ENCODE measurements at places on chromosomes 6 and 20.

DNA sequence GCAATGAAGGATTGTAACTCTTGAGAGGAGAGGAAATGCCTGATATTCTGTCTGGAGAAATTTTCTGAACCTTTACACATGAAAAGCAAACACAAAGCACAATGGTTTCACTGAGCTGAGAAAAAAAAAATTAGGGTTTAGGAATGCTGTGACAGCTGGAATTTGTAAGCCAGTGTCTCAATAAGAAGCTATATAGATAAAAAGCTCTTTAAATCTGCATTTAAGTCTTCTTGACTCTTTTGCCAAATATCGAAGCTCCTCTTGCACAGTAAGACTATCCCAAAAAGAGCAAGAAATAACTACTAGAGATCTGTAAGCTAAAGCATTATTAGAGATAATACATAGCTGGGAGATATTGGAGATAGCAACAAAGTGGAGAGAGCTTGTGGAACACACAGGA lies 1334.0 kb upstream of the CITED2 start:
- DNase-seq: no peak

DNA sequence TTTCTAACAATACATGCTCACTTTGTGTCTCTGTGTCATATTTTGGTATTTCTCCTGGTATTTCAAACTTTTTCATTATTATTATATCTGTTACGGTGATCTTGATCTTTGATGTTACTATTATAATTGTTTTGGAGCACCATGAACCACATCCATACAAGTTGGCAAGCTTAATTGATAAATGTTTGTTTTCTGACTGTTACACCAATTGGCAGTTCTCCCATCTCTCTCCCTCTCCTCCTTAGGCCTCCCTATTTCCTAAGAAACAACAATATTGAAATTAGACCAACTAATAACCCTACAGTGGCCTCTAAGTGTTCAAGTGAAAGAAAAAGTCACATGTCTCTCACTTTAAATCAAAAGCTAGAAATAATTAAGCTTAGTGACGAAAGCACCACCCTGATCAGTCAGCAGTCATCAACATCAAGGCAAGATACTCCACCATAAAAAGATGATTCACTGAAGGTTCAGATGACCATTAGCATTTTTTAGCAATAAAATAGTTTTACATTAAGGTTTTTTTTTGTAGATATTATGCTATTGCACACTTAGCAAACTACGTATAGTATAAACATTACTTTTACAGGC lies 61.5 kb downstream of the IBTK start:
- DNase-seq: no peak

GRCh38 chr6:6723361-6723760 lies 134.8 kb downstream of the LY86 start:
- no peak for DNase-seq

DNA sequence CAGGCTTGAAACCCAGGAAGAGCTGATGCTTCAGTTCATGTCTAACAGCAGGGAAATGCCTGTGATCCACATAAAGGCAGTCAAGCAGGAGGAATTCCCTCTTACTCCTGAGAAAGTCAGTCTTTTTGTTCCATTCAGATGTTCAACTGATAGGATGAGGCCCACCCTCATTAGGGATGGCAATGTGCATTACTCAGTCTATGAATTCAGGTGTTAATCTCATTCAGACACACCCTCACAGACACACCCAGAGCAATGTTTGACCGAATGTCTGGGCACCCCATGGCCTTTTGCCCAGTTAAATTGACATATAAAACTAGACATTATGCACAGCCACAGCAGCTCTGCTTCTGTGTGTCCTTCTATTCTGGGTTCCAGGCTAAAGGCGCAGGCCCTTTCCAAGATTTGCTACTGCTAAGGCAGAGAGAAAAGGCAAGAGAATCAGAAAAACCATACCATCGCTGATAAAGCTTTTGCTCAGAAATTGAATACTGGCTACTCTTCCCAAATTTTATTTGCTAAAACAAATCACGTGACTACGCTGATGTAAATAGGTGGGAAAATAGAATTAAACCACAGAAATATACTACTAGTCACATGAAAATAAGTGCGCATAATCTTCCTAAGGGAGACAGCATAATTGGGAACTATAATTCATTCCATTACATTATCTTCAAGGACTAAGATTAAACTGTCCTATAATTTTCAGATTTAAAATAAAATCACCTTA lies 625.0 kb upstream of the MAN1A1 start:
- no peak for DNase-seq

DNA sequence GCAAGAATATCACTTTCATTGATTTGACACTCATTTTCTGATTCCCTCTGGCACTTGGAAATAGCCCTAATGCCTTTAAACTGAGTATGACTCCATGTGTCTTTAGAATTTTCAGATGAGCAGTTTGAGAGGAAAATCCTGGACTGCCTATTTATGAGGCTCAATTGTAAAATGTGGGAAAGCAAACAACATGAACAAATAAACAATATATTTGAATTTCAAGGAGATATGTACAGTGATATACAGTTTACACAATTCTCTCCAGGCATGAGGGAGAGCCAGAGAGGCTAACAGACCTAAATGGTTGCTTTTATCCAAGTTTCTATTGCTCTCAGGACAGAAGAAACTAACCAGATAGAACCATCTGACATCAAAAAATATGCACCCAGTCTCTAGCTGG lies 748.2 kb upstream of the NRSN1 start:
- no peak for DNase-seq
